ENCODE measurements at places on chromosomes 12 and 14.

DNA sequence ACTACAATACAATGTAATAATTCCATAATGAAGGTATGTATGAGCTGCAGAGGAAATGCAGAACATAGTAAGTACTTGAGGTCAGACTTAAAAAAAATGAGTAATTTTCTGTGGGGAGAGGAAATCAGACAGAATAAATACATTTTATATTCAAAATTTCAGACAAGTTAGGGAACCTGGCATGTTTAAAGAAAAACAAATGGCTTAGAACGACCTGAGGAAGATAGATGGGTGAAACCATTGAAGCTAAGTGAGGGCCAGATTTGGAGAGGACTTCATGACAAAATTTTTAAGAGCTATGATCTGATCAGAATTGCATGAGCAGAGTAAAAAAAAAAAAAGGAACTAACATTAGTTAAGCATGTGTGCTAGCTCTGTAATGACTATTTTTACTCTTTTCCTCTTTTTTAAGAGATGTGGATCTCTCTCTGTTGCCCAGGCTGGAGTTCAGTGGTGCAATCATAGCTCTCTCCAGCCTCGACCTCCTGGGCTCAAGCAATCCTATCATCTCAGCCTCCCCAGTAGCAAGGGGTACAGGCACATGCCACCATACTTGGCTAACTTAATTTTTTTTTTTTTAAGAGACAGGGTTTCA, 157.6 kb upstream of the PDE3A start:
- DNase-seq: no peak

DNA sequence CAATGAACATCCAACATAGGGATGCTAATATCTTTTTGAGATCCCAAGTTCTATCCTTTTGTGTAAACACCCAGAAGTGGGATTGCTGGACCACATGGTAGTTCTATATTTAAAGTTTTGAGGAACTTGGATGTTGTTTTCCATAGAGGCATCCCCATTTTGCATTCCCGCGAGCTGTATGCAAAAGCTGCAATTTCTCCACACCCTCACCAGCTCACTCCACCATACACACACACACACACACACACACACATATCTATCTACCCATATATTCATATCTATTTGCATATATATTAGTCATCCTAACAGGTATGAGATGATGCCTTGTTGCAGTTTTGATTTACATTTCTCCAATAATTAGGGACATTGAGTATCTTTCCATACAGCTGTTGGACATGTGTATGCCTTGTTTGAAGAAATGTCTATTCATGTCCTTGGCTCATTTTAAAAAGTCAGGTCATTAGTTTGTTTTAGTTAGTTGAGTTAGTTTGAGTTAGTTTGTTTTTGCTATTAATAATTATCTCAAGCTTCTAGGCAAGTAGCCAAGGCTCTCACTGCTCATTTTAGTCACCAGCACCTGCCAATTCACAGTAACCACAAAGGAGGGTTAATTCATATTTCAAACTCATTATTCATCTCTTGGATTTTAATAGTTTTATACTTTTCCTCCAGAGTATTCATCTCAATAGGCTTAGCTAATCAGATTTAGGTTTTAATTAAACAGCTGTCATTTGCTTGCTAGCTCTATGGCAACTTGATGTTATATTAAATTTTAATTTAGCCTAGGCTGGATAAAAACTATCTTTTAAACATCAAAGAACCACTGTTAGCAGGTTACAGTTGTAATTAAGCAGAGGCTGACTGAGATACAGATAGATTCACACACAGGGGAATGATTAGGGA, 1435.9 kb upstream of the TMEM132C start:
- DNase-seq: no peak

DNA sequence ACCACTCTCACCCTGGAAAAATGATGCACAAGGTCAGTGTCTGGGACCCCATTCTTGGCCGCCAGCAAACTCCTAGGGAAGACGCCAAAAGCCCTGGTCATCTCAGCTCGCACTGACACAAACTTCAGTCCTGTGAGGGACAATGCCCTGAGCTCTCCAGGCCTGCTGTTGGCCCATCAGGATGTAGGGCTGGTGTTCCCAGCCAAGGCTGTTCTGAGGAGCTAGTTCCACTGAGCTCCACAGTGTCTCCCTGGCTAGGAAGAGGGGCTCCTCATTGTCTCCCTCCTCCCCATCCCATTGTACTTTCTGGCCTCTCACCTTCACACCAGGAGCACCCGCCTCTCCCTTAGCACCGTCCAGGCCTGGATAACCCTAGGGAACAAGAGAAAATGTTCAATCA, 10.8 kb downstream of the COL2A1 start:
- DNase-seq: no peak

DNA sequence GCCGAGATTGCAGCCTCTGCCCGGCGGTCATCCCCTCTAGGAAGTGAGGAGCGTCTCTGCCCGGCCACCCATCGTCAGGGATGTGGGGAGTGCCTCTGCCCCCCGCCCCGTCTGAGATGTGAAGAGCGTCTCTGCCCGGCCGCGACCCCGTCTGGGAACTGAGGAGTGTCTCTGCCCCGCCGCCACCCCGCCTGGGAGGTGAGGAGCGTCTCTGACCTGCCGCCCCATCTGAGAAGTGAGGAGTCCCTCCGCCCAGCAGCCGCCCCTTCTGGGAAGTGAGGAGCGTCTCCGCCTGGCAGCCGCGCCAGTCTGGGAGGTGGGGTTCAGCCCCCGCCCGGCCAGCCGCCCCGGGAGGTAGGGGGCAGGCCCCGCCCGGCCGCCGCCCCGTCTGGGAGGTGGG, 544.0 kb downstream of the CCER1 start:
- no peak for DNase-seq

GRCh38 chr12:10030446-10030845, at the start of gene CLEC9A:
Gene CLEC9A, plus strand, starts transcription at chr12:10030682. Its CDS starts 22,006 bp downstream, at chr12:10052688.
- no peak for DNase-seq

DNA sequence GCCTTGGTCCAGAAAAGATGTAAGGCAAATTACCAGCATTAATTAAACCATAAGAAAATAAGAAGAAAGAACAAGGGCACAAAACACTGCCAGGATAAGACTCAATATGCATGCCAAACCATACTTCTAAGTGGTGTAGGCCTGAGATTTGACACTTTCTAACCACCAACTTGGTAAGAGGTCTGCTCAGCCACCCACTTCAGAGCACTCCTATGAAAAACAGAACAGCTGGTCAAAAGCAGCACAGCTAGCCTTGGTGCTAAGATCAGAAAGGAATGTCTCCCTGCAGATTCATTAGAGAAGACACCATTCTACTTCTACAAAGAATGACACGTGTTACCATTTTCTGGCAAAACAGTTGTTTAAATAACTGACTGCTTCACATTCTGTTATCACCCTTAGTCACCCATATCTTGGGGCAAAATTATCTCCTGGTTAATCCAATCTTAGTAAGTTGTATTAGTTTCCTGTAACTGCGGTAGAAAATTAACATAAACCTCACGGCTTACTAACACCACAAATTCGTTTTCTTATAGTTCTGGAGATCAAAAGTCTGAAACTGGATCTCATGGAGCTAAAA, 13.2 kb downstream of the RPS6KA5 start:
- no peak for DNase-seq

GRCh38 chr12:40020261-40020691, 85.6 kb downstream of the SLC2A13 start:
- no peak for DNase-seq

DNA sequence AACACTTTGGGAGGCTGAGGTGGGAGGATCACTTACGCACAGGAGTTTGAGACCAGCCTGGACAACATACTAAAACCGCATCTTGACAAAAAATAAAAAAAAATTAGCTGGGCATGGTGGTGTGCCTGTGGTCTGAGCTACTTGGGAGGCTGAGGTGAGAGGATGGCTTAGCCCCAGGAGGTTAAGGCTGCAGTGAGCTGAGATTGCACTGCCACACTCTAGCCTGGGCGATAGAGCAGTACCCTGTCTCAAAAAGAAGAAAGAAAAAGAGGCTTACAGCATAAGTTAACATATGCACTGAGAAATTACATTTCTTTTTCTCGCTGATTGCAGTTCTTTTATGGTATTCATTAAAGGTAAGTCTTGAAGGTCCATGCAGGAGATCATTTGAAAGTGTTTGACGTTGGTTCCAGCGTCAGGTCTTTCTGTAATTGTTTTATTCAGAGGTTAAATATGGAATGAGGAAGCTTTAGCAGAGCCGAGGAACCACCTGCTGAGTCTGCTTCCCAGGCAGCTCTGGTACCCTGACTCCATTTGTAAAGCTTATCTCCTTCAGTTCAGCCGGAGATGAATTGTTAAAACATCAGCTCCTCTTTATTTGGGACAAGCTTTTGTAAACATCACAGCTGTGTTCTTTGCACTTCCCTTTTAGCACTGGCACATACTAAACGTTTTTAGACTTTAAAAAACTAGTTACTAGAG, 18.5 kb downstream of the SFSWAP start:
- no peak for DNase-seq

- DNase-seq: no peak
Observed at GRCh38 chr14:29900609-29901350, 26.9 kb downstream of the PRKD1 start.
